Right kidney (tissue), 9 donors: ENCODE measurements at places on chromosomes 7 and 10.
A peak's percentile ranks its signal among the peaks of the same experiment; 100 is the strongest.

DNA sequence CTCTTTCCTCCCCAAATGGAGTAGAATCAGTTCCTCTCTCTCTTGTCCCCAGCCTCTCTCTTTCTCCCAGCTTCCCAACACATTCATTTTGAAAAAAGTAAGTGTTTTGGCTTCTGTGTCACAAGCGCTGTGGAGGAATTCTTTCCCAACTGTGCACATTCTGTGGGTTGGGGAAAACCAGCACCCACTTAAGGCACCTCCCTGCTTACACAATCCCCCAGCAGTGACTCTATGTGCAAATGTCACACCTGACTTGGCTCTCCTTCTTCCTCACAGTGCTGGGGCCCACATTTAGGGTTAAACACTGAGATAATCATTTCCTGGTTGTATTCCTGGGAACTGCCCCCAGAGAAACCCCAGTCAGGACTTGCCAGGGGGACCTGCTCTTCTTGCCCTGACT is 358.1 kb upstream of the ZNF32 start:
- DNase-seq, result no peak

DNA sequence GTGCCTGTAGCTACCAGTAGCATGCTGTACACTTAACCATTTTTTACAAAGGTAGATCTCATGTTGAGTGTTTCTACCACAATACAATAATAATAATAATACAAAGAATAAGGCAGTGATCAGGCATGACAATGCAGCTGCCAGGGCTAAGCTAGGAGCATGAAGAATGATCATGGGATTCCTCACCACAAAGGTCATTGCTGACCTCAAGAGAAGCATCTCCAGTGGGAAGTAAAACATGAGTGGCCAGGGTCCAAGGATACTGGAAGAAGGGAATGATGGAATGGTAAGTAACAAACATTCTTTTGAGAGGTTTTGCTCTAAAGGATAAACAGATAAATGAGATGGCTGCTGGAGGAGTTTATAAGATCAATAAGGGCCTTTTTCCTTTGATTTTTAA is 591.1 kb downstream of the TNS3 start:
- no peak for DNase-seq

DNA sequence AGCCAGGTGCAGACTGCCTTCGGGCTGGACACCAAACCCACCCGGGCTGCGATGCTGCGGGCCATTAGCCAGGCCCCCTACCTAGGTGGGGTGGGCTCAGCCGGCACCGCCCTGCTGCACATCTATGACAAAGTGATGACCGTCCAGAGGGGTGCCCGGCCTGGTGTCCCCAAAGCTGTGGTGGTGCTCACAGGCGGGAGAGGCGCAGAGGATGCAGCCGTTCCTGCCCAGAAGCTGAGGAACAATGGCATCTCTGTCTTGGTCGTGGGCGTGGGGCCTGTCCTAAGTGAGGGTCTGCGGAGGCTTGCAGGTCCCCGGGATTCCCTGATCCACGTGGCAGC is 50.0 kb downstream of the VWA2 start:
- no peak for DNase-seq

DNA sequence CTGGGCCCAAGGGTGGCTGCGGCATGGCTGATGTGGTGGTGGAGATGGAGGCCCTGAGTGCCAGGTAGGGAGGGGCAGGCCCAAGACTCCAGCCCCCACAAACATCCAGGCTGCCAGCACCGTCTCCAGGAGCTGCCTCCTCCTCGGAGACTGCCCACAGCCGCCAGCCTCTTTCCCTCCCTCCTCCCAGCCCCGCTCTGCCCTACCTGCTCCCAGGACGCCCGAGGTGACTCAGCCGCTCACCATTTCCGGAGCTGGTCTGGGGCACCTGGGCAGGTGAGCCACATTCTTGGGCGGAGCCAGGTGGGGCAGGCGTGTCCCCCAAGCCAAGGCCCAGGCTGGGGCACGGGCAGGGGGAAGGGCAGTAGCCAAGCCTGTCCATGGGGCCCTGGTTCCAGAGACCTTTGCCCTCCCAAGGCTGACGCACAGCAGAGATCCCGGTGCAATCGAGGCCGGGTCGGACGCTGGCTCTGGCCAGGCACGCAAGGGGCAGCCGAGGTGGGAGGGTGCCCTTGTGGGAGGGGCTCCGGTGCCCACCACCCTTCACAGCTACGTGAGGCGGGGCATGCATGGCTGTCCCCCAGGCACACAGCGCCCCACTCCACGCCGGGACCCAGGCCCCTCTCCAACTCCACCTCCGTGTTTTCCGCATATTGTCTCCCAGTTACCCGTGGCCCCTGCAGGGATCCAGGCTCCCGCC is 8.8 kb downstream of the ADAP1 start:
- peak; percentile 61 for DNase-seq

DNA sequence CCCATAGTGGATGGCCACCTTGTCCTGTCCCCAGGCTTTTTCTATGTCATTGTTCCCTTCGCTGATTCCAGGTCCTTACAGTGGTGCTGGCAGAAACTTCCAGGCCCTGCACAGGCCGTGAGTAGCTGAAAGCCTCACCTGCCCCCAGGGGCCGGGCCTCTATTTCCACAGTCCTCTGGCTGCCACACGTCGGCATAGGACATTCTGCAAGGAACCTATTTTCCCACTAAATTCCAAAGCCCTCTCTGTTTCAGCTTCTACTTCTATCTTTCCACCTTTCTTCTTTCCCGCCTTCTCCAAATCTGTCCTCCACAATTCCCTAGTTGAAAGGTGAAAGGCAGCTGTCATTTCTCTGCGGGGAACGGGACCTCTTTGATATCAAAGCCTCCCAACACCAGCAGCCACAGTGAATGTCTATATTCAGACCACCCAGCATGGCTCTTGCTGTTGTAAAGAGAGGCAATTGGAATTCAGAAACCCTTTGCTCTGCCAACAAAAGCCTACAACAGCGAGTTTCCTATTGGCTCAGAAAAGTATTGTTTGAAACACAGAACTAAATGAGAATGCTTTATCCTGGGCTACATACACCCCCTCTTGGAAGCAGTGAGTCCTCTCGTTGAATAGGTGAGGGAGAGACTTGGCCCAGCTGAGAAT is 607.7 kb downstream of the GALNT17 start:
- DNase-seq, result no peak

GRCh38 chr10:22629852-22630233 is 84.5 kb downstream of the PIP4K2A start:
- DNase-seq, result no peak

DNA sequence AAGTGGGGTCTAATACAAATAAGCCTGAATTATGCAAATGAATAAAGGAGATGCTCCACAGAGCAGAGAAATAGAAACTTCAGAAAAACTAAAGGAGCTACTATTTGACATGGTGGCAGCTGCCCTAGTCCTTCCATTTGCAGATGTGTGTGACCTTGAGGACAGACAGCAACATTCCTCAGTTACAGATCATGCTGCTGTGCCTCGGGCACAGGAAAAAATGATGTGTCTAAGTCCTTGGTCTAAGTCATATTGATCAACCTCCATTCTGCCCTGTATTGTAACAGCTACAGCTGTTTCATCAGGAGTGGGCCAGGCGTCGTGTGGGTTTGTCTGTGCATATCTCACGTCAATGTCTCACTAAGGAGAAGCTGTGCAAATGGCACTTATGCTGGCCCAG is 710.4 kb downstream of the TNS3 start:
- DNase-seq, result no peak

- no peak for DNase-seq
Measured at GRCh38 chr10:125734823-125735222, 15.3 kb downstream of the EDRF1 start.

GRCh38 chr7:19958309-19958896 is 185.0 kb upstream of the TMEM196 start:
- no peak for DNase-seq

DNA sequence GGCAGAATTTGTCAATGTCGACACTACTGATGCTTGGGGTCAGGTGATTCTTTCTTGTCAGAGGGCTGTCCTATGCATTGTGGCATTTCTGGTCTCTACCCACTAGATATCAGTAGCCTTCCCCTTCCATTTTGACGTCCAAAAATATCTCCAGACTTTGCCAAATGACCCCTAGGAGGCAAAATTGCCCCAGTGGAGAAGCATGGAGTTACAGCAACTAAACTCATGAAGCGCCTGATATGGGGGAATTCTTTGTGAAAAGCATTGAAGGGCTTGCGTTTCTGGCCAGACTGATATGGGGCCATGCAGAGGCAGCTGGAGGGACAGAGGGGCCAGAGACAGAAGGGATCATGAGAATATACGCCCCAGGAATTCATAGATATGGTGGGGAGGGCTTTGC is 43.6 kb downstream of the ADRB1 start:
- DNase-seq, result no peak

DNA sequence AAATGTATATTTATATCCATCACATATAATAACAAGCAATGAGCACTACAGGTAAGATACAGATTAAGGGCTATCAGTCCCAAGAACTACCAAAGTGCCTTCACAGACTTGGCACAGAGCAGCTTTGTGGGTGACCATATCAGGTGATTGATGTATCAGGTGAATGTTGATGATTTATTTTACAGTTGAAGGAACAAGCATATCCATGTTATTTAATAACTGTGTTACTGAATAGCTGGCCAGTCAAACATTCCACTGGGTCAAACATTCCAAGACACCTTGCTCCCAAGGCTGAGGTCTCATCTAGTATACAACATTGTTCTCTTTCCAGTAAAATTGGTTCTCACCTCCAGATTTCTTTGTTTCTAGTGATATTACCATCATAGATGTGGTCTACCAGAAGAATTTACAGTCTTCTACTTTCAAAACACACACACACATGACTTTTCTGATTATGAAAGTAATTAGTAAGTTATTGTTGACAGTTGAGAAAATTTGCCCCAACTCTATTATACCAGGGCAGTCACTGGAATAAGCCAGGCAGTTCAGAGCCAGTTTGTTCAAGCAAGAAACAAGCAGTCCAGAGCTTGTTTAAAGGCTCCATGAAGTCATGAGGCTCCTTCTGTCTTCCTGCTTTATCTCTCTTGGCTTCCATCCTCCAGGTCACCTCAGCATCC is 68.2 kb downstream of the ELAPOR2 start:
- no peak for DNase-seq

GRCh38 chr7:70104243-70104642 is 506.0 kb downstream of the AUTS2 start:
- no peak for DNase-seq

DNA sequence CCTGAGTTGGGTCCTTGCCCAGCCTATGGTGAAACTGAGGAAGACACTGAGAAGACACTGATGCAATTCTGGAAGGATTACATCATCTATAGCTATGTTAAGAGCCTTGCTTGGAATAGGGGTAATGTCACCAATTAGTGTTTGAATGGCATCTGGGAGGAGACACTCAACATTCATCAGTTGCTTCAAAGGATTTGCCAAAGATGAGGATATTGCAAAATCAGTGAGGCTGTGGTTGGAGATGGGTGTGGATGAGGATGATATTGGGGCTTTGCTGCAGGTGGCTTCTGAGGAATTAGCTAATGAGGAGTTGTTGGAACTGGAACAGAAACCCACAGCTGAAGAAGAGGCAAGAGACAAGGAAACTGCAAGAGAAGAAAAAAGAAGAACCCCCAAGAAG is 146.7 kb upstream of the SP4 start:
- DNase-seq, result no peak

DNA sequence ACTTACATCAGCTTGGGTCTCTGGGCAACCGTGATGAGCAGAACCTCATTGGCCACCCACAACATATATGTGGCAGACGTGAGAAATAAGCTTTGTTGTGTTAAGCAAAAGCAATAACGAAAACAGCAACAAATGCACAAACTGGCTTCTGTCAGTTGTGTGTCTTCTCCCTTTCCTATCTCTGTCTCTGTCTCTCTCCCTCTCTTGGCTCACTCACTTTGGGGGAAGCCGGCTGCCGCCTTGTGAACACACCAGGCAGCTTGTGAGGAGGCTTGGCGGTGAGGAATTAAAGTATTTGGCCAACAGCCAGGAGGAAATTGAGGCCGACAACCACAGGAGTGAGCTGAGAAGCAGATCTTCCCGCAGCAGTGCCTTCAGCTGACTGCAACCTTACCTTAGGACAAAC is 21.9 kb upstream of the CDCA7L start:
- no peak for DNase-seq

GRCh38 chr7:139714163-139714901 is 63.5 kb downstream of the HIPK2 start:
- DNase-seq, result no peak

DNA sequence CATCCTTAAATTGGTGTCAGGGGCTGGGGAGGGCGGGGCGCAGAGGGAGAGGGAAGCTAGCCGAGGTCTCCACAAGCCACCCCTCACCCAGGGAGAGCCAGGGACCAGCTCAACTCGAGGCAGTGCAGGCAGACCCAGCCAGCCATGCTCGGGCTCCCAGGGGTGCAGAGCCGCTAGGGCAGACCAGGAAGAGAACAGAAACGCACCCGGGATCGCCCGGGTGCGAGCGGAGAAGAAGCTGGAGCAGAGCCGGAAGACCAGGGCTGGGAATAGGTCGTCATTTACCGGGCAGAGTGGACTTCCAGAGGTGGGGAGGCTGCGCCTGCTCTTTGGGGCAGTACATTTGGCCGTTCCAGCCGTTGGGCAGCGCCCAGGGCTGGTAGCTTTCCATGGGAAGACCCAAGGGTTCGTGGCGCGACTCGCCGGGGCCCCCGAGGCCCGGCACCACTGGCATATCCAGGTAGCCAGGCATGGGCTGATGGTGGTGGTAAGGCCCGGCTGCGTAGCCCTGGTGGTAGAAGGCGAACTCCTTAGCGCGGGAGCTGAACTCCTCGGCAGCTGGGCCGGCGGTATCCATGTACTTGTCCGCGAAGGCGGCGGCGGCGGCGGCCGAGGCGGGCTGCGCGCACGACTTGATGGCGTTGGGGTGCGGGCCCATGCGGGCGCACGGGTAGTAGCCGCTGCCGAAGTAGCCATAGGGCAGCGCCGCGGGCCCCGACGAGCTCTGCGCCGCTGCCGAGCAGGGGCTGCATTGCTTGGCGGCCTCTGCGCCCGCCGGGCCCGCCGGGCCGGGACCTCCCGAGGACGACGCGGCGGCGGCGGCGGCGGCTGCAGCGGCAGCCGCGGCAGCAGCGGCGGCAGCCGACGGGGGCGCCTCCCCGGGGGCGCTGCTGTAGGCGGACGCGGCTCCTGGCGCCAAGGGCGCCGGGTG is 755 bp downstream of the HOXA13 start:
- DNase-seq, result peak; percentile 84

DNA sequence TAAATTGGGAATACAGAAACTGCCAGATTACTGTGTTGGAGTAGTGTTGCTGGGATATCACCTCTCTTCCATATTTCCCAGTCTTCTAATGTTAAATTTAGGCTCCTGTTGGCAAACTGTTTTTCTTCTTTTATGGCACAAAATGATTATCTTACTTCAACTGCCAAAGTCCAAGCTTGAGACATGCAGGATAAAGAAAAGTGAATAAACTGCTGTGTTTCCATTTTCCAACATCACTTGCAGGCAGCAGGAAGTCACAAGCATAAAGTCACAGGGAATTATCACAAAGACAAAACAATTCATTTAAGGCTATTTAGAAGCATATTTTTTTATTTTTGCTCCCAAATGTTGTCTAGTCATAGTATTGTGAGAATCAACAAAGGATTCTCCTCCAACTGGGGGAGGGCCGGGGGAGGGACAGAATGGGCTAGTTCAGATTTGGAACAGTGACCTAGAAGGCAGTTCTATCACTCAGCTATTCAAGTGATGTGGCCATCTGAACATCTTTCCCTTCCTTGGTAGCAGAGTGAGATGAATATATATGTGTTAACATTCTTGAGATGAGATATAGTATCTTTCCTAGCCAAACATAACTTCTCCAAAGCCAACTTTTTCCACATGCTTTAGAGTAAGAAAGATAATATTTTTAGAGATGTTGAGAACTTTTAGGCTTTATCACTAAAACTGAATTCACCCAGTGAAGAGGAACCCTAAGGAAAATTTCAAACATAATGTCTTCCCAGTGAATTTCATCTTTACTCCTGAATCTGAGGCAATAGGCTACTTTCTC is 364.7 kb downstream of the CTNNA3 start:
- DNase-seq, result no peak

- no peak for DNase-seq
Measured at GRCh38 chr10:22544325-22545068, 169.9 kb downstream of the PIP4K2A start.
